ENCODE measurements at places on chromosomes 5 and 9.

DNA sequence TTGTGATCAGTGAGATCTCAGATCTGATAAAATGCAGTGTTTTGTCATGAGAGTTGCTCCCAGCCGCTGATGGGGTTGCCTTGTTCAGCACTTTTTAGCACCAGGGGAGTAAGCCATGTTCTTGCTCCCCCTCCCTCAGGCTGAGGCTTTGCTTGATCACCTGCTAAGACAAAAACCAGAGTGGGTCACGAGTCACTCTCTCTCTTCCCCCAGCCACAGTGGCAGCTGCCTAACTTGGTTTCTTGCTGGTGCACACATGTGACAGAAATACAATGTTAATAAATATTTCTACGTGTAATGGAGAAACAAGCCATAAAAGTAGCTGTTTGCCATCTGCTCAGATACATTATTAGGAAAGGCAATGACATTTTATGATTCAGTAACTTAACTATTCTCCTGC lies 212.4 kb upstream of the DMRT1 start:
- DNase-seq, result no peak

GRCh38 chr9:113416149-113416721 lies 5.7 kb downstream of the C9orf43 start:
- no peak for DNase-seq

- DNase-seq, result no peak
Measured at GRCh38 chr5:149728303-149728702, 1.8 kb upstream of the PPARGC1B start.

- no peak for DNase-seq
Measured at GRCh38 chr5:148998174-148998797, 64.6 kb downstream of the SH3TC2 start.

DNA sequence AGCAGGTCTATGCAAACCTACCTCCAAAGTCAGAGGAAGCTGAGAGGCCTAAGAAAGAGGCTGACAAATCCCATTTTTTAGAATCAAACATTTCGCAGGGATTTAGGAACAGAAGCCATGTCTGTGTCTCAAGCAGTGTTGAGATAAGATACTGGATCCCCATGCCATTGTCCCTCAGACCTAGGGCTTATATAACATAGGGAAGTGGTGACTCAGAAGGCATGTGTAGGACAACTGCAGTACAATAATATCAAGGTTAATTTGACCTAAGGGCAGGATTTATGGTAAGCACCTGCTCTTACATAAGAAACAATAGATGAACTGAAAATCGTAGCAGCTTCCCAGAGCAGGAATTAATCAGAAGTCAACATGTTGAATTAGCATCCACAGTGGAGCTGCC lies 459.4 kb downstream of the ANXA1 start:
- no peak for DNase-seq

DNA sequence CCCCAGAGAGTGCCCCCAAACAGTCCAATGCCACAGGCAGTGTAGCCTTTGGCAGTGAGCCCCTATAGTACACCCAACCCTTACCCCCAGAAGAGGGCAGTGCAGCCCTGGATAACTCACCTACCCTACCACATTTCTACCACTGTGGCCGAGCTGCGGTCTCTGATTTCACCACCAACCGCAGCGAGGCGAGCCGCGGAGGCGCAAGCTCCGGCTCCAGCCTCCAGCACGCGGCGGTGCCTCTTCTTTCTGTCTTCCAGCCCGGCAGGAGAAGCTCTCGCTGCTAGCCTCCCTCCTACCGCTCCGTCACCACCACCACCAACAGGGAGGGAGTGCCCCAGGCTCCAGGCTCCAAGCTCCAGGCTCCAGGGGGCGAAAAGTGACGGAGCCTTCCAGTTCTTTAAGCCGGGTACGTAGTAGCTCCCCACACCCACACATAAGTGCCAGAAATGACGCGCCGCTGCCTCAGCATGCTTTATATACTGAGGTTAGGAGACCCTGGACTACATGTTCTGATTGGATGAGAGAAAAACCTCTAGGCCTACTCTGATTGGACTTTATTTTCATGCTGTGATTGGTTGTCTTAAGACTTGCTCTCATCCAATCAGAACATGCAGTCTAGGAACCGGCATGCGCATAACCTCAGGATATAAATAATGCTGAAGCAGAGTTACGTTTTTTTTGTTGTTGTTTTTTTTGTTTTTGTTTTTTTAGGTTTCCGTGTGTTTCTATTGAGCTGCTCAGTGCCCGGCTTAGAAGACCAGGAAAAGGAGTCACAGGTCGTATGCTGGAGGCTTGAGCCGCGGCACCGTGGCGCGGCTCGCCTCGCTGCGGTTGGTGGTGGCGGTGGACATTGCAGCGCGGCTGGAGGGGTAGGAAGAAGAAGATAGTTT lies at the start of gene PCAT7:
Gene PCAT7 (plus strand): TSS at position 645 of the 893 bp plus-strand sequence.
- DNase-seq, result peak; percentile 19

- DNase-seq, result no peak
Measured at GRCh38 chr9:116060631-116061030, 93.0 kb upstream of the PAPPA start.

- DNase-seq, result peak; percentile 69
Measured at GRCh38 chr9:127980060-127980705, 606 bp downstream of the EEIG1 start.

GRCh38 chr5:16571016-16571415 lies 45.8 kb downstream of the RETREG1 start:
- no peak for DNase-seq

DNA sequence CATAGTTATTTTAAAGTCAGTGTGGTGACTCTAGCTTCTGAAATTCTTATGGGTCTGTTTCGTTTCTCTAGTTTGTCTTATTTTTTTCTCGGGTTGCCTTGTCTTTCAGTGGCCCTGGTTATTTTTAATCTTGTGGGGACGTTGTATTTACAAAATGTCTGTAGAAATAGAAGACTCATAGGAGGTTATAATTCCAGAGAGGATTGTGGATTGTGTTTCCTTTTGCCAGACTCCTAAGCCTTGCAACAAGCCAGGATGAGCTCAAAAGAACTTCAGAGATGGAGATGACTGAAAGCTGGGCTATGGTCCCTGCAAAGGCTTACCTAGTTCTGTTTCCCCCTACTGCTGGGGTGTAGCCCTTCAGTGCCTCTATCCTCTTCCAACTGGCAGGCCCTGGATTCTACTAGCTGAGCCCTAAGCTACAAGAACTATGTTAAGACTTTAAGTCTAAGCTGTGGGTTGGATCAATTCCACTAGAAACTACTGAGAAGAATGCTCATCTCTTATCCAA lies 32.2 kb upstream of the LECT2 start:
- DNase-seq, result no peak

DNA sequence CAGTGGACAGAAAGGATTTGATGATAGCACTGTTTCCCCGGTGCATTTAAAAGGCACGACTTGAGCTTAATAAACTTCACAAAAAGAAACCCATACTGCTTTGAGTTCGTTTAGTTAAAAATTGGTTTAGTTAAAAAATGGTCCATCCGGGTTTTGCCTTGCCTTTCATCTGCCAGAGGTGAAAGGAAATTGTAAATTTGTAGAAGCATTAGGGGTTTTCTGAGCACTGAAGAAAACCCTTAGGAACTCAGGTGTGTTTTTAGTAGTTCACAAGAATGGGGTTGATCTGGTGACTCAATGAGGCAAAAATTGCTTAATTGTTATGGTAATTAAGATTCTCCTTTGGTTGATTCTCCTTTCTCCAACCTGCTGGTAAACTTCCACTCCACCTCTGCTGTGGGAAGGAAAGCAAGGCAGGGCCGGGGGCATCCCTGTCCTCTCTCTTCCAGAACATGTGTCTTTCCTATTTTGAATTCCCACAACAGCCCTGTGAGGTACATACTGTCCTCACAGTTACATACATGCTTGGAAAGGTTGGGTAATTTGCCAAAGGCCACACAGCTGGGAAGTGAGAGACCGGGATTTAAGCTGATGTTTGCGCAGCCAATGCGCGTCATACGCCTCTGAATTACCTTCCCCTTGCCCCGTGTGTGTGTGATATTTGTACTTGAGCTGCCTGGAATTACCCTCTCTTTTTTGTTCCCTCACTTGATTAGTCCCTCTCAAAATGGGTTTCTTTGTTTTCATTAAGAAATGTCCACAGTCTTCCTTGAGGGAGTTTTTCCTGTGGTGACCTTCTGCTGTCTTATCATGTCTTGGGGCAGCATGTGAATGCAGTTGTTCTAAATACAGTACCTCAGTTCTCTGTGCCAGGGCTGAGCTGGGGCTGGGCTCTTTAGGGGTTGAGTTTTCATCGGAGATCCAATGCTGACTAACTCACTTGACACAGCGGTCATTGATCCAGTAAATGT lies 94.4 kb downstream of the ARHGAP26 start:
- no peak for DNase-seq

DNA sequence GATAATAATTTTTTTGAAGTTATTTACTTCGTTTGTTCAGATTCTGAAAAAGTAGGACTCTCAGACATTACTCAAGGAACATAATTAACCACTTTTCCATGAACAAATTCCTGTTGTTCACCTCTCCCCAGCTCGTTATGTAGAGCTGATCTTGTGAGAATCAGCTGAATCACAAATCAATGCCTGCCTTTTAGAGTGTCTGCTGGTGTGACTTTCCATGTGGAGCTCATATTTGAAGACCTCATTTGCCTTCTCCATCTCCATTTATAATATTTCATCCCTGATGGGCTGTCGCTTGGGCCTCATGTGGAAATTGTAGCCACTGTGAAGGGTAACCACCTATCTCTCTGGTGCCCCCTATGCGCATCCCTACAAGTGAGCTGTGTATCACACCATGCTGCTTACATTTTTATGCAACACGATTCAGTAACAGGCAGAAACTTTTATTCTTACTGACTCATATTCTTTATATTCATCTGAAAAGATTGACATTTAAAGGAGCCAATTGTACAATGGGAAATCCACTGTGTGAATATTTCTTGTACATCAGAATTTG lies 111.3 kb downstream of the STK32A start:
- DNase-seq, result no peak

DNA sequence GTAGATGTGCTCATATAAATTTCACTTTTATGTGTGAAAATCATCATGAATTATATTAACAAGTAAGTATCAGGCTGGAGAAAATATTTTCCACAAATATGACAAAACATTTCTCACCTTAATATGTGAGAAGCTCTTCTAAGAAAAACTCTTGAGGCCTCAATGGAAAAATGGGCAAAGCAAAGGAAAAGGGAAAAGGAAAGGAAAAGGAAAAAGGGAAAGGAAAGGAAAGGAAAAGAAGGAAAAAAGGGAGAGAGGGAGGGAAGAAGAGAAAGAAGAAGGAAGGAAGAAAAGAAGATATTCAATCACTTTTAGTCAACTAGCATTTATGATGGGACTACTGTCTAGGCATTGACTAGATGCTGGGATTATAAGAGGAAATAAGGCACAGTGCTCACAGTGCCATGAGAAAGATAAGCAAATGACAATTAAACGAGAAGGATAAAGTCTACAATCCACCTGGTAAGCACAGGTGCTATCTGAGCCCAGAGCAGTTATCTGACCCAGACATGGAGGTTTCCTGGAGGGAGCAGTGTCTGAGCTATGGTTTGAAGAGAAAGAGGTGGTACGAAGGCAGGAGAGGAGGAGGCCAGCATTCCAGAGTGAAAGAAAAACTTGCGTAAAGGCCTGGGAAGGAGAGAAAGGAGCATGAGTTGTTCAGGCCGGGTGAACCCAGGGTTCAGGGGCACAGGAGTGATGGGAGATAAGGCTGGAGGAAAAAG lies 18.3 kb upstream of the ACSL6 start:
- DNase-seq, result no peak

GRCh38 chr9:17217272-17217671 lies 82.4 kb downstream of the CNTLN start:
- DNase-seq, result no peak

- no peak for DNase-seq
Measured at GRCh38 chr5:139243425-139243970, 45.3 kb upstream of the SIL1 start.

DNA sequence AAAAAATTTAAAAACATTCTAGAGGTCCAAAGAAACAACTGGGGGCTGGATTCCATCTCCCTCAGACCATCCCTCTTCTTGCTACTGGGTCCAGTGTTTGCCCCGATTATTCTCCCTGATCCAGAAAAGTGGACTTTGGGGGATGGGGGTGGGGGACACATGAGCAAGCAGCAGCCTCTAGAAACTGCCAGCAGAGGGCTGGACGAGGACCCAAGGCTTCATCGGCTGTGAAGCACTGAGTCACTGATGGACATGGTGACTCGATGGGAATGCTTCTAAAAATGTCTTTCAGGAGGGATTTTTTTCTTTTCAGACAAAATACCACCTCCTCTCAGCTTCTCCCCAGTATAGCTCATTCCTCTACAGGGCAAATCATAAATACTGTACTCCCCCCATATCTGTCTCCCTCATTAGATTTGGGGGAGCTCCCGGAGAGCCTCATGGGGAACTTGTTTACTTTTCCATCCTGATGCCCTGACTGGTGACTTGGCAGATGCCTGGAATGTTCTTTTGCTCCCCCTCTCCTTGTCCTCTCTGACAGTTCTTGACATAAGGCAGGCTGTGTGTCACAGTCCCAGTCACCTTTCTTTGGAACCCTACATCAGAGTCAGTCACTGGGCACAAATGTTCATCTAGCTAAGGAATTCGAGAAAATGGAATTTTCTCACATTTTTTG lies 67.2 kb upstream of the STC2 start:
- no peak for DNase-seq

GRCh38 chr9:137205126-137206069 lies at the start of the genes NDOR1 and TMEM203:
Gene NDOR1, plus strand, starts transcription at chr9:137205700. Its CDS starts 78 bp downstream, at chr9:137205778.
Gene TMEM203, minus strand, starts transcription at chr9:137205648. Its CDS starts 234 bp downstream, at chr9:137205414.
- DNase-seq, result peak; percentile 96

DNA sequence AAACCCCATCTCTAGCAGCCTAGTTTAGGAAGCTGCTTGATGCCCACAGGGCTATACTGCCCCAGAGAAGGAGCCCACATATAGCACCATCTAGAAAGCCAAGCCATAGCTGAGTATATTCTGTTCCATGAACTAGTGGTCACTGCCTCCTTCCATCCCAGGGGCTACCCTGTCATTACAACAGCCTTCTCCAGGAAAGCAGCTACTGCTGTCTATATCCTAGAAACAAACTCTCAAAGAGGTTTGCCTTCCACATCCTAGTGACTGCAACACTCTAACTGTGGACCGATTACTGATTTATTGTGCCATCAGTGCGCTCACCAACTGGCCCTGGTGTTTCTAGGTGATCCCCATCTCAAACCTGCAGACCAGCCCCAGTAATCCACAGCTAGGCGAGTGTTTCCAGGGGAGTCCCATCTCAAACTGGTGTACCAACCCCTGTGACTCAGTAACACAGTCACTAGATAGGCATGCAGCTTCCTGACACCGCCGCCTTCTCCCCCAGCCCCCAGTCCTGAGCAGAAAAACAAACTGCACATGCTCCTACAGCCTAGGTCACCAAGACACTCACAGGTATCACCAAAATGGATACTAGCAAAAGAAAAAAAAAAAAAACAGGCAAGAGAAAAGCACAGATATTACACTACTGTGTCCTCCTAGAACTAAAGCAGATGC lies 14.8 kb downstream of the SPTLC1 start:
- no peak for DNase-seq

GRCh38 chr5:133867341-133867740 lies 101.1 kb downstream of the C5orf15 start:
- no peak for DNase-seq

DNA sequence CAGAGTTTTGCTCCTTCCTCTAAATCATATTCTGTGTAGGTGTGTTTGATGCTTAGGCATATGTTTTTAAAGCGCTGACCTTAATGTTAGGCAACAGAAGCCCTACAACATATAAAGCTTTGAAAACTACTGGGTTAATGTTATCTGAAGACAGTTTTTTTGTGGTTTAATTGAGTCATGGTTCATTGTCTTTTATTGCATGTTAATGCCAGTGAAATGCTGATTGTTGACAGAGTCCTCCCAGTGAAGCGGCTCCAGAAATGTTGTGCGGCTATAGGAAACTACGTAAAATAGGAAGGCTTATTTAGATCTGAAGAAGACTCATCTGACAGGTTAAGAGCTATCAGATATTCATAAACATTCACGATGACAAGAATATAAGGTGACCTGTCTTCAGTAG lies 424.6 kb downstream of the CCDC171 start:
- DNase-seq, result no peak

- no peak for DNase-seq
Measured at GRCh38 chr9:91451431-91452270, 28.0 kb upstream of the NFIL3 start.
